ENCODE measurements at places on chromosomes 11 and 22.

DNA sequence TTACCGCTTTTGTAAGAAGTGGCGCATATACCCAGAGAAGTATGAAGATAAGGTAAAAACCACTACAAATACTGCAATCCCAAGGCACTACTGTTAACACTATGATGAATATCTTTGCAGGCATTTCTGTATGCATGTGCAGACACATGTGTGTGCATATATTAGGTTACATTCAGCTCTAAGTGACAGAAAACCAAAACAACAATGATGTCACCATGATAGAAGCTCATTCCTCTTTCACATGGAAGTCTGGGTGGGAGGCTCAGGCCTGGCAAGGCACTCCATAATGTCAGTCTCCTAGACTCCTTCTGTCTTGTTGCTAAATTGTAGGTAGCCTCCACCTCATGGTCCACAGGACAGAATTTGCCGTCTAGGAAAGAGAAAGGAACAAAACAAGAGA lies 63.0 kb upstream of the SLC6A5 start:
- no peak for DNase-seq

- no peak for DNase-seq
These were observed 772 bp downstream of the GRAP2 start for GRCh38 chr22:39901565-39902146.

- DNase-seq = no peak
These were observed 73.8 kb upstream of the CRYBB3 start for GRCh38 chr22:25125693-25126357.

DNA sequence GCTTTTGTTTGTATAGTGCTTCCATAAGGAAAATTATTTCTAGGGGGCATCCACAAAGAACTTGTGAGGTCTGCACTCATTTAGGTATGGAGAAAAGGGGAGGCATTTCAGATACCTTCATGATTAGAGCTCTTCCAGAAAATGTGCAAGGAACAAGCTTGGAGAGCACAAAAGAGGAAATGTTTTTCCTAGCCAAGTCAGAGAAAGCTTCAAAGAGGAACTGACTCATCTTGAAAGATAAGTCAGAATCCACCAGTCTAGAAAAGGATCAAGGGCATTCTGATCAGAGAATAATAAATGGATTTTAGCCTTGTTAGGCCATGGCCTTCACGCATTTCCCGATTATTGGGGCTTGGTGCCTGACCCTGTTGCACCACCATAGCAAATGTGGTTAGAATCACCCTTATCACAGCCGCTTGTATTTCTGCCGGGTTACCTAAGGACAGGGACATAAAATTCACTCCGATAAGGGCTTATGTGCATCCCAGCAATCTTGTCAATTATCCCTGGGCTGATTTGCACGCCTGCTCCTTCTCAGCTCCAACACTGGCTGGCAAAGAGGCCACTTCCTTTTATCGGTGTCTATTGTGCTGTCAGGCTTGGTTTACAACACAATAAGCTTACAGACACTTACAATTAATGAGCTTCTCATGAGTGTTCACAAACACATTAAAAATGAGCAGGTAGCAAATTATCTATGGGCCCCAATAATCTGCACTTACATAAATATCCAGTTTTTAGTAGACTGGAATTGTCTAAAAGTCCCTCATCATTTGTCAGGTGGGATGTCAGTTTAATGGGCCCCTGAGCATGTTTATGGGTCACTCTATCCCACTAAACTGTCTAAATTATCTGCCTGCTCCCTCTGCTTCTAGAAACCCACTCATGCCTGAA lies 613.5 kb downstream of the SOX6 start:
- DNase-seq = no peak

- no peak for DNase-seq
These were observed 862 bp upstream of the PDXP start for GRCh38 chr22:37657590-37658132.

Data from fibroblast of mammary gland (primary cell).